Uterus (tissue), 4 donors: ENCODE measurements at places on chromosomes 11 and 22. TPM values are rescaled to one million over a fixed set of nuclear protein-coding genes. Genes with fewer than 3 reads are reported as not detected.

The TSPAN32 gene
- total RNA-seq, result 2.5 TPM

The PRAME gene
- not detected for total RNA-seq

The PLA2G3 gene
- not detected for total RNA-seq

- no peak for DNase-seq
These were observed 968 bp downstream of the RHBDD3 start for GRCh38 chr22:29266564-29267461.

GRCh38 chr11:76653012-76653673 is 17.4 kb downstream of the LRRC32 start:
- DNase-seq, result no peak

GRCh38 chr11:67644472-67645418 is 5.2 kb upstream of the TBX10 start:
- DNase-seq, result no peak

DNA sequence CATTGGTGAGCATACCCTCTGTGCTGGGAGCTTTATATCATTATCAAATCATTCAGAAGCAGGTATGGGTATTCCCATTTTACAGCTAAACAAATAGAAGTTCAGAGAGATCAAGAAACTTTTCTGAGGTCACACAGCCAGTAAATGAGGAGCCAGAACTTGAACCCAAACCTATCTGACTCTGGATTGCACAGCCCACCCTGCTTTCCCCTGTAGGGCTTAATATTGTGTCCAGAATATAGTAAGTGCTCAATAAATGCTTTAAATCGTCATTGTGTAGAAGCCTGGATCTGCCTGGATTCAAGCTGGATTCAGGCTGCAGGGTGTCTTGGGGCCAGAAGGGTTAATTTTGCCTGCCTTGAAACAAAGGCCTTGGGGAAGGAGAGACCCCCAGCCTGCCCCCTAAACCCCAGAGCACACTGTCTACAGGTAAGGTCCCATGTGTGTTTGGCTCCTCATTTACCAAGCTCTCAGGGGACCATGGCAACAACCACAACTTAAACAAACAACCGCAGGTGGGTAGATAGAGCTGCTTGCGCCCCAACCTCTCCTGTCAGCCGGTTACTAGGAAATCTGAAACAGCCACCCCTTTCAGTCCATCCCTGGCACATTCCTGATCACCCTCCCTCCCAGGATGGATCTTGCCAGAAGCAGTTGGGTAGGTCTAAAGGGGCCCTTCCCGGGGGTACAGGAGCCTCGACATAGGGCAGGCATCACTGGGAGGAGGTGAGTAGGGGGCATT is 3.0 kb upstream of the SEC14L3 start:
- no peak for DNase-seq

GRCh38 chr22:23910496-23911190 is 16.5 kb downstream of the MIF start:
- no peak for DNase-seq

DNA sequence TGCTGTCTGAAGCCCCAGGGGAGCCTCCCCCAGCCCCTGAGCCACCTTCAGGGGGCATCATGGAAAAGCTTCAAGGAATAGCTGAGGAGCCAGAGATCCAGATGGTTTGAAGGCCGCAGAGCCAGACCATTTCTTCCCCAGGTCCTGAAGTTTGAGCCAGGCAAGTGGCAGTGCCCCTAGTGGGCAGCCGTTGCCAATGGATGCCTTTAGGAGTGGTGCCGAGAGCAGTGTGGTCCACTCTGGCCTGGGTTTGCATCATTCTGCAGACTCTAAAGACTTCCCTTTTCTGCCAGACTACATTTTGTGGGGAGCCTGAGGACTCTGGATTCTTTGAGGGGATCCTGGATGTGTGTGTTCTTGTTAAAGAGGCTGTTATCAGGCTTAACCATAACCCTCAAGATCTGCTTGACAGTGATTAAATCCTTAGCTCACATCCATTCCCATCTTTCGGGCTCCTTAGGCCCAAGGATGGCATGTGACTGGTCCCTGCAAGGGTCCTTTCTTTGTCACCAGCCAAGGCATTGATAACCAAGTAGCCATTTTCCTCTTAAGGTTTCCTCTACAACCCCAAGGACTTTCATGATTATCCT is 13.1 kb downstream of the HINFP start:
- DNase-seq, result no peak

- no peak for DNase-seq
These were observed 926 bp downstream of the PRR5L start for GRCh38 chr11:36296884-36297543.
